ENCODE measurements at places on chromosomes 11 and 22. TPM values are rescaled to one million over a fixed set of nuclear protein-coding genes. Genes with fewer than 3 reads are reported as not detected.

POU2AF1 gene
- 0.24 TPM for total RNA-seq

RAB38 gene
- total RNA-seq = 0.70 TPM

FGF4 gene
- not detected for total RNA-seq

TTC17 gene
- total RNA-seq = 31.3 TPM

CADM1 gene
- 42.4 TPM for total RNA-seq

TSPAN18 gene
- total RNA-seq = 115 TPM

ACR gene
- 0.27 TPM for total RNA-seq

FOXRED2 gene
- total RNA-seq = 11.3 TPM

SLC3A2 gene
- total RNA-seq = 39.7 TPM

NTM gene
- total RNA-seq = 2.9 TPM

ARHGAP20 gene
- 0.46 TPM for total RNA-seq

AGBL2 gene
- total RNA-seq = 0.14 TPM

TMPRSS13 gene
- total RNA-seq = not detected

TRAF6 gene
- total RNA-seq = 12.1 TPM

C1QTNF4 gene
- 0.24 TPM for total RNA-seq

DRD4 gene
- 0.16 TPM for total RNA-seq

SCGB1C1 gene
- total RNA-seq = not detected

BEST1 gene
- total RNA-seq = 1.9 TPM

PRPF19 gene
- 41.1 TPM for total RNA-seq

HIPK3 gene
- 285 TPM for total RNA-seq

LINC01488 gene
- total RNA-seq = 0.08 TPM

ISX gene
- total RNA-seq = not detected

OMP gene
- not detected for total RNA-seq

MPPED1 gene
- total RNA-seq = not detected

MOV10L1 gene
- total RNA-seq = not detected

SYCE3 gene
- not detected for total RNA-seq

NXPE4 gene
- total RNA-seq = not detected
